ENCODE measurements at places on chromosomes 12 and 14.

DNA sequence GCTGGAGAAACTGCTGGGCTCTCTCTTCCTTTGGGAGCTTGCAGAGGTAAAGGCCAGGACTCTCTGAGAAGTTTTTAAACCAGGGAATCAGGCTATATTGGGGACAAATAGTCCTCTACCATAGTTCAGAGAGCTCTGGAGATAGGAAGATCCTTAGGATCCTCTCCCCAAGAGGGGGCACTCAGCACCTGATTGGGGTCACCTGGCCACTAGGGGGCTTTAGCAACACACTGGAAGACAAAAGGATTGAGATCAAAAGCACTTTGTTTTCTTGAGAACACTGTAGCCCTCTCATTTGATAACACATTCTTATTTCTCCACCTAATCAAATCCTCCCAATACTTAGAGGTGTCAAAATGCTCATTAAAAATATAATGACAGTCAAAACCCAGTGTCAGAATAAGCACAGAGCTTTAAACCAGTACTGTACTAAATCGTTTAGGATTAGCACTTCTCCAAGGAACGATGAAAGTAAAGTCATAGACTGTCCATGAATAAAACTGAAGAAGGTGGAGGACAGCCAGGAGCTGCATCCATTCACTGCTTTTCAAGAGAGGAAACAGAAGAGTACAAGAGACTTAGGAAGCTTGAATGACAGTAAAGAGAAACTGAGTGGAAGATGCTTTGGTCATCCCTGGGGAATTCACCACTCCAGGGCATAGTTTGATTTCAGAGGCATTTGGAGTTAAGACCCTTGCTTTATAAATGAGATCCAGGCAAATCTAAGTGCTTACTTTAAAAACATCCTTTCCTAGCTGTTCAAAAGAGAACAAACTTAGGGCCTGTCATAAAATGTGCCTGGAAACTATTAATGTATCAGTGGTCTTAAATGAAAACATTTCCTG is 26.5 kb downstream of the BMP4 start:
- no peak for DNase-seq

DNA sequence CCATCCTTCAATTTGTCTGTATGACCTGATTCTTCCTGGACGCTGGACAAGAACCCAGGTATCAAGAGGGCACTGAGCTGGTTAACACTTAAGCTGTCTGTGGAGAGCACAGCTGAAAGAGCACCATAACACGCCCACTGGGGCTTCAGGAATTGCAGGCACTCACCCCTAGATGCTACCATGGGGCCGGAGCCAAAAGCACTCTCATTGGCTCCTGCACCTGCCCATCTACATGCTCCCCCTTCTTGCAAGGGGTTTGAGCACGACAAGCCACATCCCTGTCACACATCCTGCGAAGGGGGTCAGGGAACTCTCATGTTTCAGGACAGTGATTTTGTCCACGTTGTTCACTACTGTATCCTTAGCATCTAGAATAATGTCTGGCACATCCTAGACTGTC is 35.1 kb upstream of the TBC1D15 start:
- DNase-seq = no peak

- DNase-seq = no peak
These were observed 93.5 kb downstream of the PIWIL1 start for GRCh38 chr12:130431176-130431575.

- DNase-seq = no peak
These were observed 224.3 kb upstream of the DCN start for GRCh38 chr12:91406920-91407341.

DNA sequence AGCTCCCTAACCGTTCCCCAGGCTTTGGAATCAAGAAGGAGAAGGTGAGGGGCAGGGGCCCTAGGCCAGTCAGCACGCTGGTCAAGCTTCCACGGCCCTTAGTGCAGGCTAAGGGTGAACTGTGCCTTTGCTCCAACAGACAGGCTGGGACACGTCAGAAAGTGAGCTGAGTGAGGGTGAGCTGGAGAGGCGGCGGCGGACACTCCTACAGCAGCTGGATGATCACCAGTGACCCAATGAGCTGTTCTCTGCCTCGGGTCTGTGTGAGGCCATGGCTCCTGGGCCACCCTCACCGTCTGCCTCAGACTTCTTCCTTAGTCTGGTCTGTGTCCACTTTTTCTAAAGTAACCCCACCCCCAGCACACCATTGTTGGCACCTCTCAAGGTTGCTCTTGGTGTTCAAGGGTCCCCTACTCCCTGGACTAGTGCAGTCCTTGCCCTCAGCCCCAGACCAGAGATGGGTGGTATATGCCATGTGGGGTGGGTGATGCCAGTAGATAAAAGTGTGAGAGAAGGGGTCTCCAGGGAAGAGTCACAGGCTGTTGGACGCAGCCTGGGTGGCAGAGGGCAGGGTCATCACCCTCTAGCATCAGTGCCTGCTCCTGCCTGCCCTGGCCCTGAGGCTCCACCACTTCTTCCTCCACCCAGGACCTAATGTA is 20.7 kb downstream of the PRPF40B start:
- no peak for DNase-seq

DNA sequence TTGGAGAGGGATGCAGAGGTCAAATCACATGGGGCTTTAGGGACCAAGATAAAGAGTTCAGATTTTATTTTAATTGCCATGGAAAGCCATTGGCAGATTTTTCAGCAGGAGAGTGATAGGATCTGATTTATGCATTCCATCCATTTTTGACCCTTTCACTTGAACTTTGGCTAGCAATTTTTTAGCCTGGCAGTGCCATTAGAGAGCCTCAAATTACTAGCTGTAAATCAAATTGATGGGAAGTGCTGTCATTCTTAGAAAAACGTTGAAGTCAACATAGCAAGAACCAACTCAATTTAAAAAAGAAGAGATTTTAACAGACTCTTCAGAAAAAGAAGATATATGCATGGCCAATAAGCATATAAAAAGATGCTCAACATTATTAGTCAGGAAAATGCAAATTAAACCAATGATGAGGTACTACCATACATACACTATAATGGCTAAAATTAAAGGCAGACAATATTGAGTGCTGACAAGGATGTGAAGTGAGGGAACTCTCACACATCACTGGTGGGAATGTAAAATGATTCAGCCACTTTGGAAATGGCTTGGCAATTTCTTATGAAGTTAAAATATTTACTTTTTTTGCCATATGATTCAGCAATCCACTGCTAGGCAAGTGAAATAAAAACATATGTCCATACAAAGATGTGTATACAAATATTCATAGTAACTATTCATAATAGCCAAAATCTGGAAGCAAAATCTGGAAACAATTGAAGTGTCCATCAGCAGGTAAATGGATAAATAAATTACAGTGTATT is 89.7 kb downstream of the PTCSC3 start:
- DNase-seq = no peak

DNA sequence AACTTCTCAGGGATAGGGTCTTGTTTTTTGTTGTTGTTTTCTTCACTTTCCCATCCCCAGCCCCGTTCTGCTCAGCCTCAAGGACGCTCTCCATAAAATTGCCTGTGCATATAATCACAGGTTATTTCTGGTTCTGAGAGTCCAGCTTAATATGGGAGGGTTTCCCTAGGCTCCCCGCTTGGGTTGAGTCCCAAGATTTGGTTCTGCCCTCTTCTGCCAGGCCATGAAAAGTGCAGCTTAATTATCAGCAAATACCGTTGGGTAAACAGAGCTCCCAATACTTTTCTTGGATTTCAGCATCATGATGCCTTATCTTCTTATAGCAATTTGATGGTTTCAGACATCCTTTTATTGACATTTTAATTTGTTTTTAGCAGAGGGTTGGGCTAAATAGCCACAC is 75.6 kb downstream of the GRIN2B start:
- no peak for DNase-seq

All from hematopoietic multipotent progenitor cell (in vitro differentiated cells).